ENCODE measurements at places on chromosomes 6 and 20.

GRCh38 chr6:124203812-124204167, 400.1 kb downstream of the NKAIN2 start:
- H3K27ac ChIP-seq, result no peak overlapping the region
- DNase-seq, result no peak
- no peaks in the 10 kb centered on the region for H3K27me3 ChIP-seq
- no peak overlapping the region for H3K4me3 ChIP-seq
- H3K4me1 ChIP-seq, result no peaks in the 10 kb centered on the region

DNA sequence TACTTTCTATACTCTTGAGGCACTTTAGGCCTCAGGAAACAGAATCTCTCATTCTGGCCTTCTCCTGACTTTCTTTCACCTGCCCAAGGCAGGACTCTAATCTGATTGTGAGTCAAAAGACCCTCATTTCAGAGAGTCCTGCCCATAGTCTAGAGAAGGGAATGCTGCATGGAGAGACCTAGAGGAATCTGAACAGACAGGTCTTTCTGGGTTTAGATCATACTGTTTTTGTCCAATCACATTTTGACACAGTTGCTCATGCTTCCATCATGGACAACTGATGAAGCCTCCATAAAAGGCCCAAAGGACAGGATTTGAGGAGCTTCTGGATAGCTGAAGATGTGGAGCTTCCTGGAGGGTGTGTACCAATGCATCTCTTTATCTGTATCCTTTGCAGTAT, 48.1 kb upstream of the BTBD3 start:
- no peaks in the 10 kb centered on the region for H3K27me3 ChIP-seq
- DNase-seq, result no peak
- no peaks in the 10 kb centered on the region for H3K36me3 ChIP-seq
- H3K4me1 ChIP-seq, result no peaks in the 10 kb centered on the region
- H3K27ac ChIP-seq, result no peak overlapping the region

GRCh38 chr6:33886673-33887144, 82.9 kb upstream of the MLN start:
- H3K27me3 ChIP-seq, result peaks cover 39% of the 10 kb centered on the region
- H3K4me1 ChIP-seq, result peaks cover 15% of the 10 kb centered on the region
- DNase-seq, result peak; percentile 61
- H3K27ac ChIP-seq, result peak overlapping the region; percentile 67

DNA sequence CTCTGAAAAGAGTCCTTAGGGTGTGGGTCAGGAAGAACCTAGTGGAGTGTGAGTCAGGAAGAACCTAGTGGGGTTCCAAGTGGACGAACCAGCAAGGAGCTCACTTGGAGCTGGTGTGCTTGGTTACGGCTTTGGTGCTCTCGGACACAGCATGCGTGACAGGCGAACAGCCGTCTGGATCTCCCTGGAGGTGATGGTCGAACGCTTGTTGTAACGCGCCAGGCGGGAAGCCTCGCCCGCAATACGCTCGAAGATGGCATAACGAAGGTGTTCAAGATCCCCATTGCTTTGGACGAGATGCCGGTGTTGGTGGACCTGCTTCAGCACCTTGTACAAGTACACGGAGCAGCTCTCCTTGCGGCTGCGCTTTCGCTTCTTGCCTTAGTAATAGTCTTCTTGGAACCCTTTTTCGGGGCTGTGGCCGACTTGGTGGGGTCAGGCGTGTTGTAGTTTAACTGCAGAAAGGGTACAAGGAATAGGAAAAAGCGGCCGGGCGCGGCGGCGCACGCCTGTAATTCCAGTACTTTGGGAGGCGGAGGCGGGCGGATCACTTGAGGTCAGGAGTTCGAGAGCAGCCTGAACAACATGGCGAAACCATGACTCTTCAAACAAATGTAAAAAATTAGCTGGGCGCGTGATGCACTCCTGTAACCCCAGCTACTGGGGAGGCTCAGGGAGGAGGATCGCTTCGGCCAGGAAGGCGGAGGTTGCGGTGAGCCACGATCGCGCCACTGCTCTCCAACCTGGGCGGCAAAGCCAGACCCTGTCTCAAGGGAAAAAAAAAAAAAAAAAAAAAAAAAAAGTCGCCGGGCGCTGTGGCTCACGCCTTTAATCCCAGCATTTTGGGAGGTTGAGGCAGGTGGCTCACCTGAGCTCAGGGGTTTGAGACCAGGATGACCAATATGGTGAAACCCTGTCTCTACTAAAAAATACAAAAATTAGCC, 48.0 kb downstream of the OR2B2 start:
- H3K36me3 ChIP-seq, result peaks cover 10% of the 10 kb centered on the region
- peaks cover 21% of the 10 kb centered on the region for H3K27me3 ChIP-seq
- peaks cover 46% of the 10 kb centered on the region for H3K4me1 ChIP-seq
- H3K4me3 ChIP-seq, result peak overlapping the region; percentile 89

DNA sequence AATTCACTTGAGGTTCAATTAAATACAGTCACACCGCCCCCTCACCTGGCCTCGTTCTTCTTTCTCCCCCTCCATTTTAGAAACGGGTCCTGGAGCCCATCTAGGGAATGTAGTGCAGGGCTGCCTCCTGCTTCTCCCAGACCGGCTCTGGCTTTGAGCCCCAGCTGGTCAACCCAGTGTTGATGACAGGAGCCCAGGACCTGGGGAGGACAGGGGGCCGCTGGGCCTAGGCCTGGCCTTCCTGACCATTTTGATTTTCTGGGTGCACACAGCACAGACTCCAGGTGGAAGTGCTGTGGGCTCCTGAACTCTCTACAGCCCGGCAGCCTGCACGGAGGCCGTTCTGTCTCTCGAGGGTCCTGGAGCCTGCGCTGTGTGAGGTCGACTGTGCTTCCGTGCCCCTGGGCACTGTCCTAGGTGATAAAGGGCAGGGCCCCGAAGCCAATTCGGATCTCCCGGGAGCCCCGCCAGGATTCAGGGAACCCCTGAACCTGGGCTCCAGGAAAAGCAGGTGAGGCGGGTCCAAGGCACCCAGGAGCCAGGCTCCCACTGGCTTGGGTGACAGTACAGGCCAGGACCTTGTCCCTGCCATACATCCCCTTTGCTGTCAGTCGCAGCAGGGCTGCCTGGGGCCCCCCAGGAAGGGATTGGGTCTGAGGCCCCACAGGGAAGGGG, 23.3 kb downstream of the NPEPL1 start:
- H3K27me3 ChIP-seq, result peaks cover 5% of the 10 kb centered on the region
- H3K36me3 ChIP-seq, result no peaks in the 10 kb centered on the region
- peak; percentile 34 for DNase-seq

DNA sequence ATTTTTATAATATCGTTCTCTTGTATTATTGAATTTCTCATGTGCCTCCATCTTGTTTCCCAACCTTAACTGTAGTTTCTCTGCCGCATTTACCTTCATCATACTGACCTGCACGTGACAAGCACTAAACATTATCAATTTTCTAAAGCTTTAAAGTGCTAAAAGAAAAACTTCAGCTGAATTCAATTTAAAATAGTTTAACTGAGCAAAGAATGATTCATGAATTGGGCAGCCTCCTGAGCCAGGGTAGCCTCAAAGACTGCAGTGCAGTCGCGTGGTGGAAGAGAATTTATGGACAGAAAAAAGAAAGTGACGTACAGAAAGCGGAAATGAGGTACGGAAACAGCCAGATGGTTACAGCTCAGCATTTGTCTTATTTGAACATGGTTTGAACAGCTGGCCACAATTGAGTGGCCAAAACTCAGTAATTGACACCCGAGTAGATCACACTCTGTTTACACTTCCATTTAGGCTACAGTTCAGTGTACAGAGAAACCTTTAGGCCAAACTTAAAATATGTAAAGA, 4.2 kb upstream of the ZDHHC14 start:
- peaks cover 10% of the 10 kb centered on the region for H3K4me1 ChIP-seq
- no peak overlapping the region for H3K27ac ChIP-seq
- no peak overlapping the region for H3K4me3 ChIP-seq
- H3K27me3 ChIP-seq, result peaks cover 18% of the 10 kb centered on the region
- no peak for DNase-seq

DNA sequence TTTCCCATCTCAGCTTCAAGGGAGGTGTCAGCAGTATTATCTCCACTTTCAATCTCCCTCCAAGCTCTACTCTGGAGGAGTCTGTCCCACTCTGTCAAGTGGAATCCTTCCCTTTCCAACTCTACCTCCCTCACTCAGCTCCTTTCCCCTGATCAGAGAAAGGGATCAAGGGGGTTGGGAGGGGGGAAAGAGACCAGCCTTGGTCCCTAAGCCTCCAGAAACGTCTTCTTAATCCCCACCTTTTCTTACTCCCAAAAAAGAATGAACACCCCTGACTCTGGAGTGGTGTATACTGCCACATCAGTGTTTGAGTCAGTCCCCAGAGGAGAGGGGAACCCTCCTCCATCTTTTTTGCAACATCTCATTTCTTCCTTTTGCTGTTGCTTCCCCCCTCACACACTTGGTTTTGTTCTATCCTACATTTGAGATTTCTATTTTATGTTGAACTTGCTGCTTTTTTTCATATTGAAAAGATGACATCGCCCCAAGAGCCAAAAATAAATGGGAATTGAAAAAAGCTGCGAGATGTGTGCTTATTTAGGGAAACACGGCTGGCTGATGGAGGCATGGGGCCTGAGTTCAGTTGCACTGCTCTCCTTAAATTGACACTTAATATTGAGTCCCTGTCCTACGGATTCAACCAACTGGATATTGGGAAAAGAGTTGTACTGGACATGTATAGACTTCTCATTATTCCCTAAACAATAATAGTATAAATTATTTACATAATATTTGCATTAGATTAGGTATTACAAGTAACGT, 4.9 kb downstream of the TUBB start:
- peak overlapping the region; percentile 63 for H3K27ac ChIP-seq
- H3K27me3 ChIP-seq, result no peaks in the 10 kb centered on the region
- H3K4me1 ChIP-seq, result peaks cover 37% of the 10 kb centered on the region
- H3K36me3 ChIP-seq, result peaks cover 63% of the 10 kb centered on the region
- peak overlapping the region; percentile 42 for H3K4me3 ChIP-seq
